Stimulated activated CD8-positive, alpha-beta memory T cell treated with anti-CD3 and anti-CD28 coated beads, Interleukin-15, amount 100 ng/mL, for 24 hours (primary cell): ENCODE measurements at places on chromosomes 2 and 18.

GRCh38 chr2:567865-568638 is 109.2 kb downstream of the TMEM18 start:
- DNase-seq = no peak

DNA sequence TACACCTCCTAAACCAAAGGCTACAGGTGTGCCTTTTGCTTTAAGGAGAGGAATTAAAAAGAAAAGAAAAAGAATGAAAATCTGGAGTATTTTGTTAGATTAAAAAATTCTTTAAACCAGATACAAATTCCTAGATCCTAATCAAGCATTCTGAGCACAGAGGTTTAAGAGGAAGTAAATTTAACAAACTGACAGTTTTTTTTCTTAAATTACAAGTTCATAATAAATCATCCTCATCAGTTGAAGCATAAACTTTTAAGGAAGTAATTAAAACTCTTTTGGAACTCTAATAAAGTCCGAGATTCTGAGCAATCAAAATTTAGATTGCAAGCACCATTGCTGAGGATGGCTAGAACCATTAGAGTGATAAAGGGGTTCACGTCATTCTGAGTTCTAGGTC is 75.1 kb downstream of the POLE4 start:
- DNase-seq = no peak

DNA sequence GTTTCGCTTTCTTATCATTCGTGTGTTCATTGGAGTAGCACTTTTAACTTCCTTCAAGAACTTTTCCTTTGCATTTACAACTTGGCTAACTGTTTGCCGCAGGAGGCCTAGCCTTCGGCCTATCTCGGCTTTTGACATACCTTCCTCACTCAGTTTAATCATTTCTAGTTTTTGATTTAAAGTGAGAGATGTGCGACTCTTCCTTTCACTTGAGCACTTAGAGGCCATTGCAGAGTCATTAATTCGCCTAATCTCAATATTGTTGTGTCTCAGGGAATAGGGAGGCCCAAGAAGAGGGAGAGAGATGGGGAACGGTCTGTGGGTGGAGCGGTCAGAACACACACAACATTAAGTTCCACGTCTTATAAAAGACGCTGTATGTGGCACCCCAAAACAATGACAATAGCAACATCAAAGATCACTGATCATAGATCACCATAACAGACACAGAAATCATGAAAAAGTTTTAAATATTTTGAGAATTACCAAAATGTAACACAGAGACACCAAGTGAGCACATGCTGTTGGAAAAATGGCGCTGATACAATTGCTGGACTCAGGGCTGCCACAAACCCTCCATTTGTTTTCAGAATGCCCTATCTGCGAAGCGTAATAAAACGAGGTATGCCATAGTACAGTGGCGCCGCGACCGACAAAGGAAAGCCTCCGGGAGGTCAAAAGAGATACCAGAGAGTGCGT is 553 bp downstream of the TIGD1 start:
- DNase-seq = no peak

DNA sequence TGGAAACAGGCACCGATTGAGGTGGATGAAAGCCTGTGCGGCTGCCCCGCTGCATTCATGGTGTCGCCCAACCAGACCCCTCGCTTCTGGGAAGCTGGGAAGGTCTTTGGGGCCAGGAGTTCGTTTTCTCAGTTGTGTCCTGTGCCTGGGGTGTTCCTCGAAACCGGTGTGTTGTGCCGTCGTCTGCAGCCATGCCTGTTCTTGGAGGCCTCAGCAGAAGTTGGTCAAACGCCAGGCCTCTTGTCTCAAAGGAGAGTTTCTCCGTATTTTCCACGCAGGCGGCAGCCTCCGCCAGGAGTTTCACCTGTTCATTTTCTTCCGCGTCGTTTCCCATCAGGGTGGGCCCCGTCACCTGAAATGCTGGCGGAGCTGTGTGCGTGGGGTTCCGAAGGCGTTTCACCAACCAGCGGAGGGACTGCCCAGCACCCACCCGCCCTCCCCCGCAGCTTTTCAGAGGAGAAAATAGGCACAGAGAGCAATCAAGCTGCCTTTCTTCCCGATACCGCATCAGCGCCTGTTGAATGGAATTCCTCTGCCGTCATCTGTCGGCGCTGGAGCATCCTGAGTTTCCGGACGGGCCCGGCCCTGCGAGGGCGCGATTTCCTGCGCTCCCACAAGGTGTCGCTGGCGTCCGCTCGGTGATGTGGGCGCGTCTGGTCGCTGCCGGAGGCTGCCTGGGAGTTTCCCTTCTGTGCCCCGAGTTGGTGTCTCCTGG is 17.0 kb upstream of the NFATC1 start:
- peak; percentile 73 for DNase-seq

DNA sequence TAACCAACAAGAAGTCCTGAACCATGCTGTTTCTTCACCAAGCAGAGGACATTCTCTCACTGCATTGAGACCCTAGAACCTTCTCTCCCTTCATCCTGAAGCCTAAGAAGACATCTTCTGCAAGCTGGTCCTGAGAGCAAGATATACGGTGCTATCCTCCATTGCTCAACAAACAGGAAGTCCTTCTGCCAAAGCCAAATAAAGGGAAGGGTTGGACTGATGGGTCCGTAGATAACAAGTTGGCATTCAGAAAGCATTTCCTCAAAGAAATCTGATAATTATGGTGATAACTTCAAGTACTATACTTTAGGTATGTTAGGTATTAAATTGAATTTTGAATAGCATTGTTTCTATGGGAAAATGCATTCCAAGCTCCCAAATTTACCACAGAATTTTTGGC is 23.3 kb downstream of the GRB14 start:
- DNase-seq = no peak

DNA sequence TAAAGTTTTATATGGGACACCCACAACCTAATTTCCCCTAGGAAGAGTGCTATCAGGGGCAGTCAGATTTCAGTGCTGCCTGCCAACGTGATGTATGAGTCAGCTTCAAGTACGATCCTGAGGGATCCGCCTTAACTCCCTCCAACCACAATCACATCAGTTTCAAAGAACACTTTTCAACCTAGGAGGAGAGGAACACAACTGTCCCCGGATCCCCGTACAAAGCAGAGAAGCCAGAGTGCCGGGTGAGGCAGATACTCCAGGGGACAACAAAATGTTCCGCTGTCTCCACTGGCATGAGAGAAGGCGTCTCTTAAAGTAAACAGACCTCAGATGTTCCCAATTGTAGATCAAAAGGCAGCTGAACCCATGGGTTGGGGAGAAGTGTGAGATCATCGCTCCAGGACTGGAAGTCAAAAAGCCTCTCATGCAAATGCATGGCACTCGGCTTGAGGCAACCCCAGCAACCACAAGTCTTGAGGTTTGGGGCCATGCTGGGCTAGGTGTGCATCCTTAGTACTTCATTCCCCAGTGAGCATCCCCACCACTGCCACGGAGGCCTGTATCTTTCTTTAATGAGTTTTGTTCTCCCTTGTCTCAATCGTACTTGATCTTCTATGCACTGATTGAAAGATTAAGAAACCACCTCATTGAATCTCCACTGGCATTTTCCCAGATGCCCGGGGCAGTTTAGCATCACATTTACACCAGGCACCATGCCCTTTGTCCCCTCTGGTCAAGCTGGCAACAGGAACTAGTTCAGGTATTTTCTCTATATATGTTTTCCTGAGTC is 91.0 kb upstream of the CCBE1 start:
- DNase-seq = no peak
